Glutamatergic neuron (in vitro differentiated cells): ENCODE measurements at places on chromosomes 16 and 17. TPM values are rescaled to one million over a fixed set of nuclear protein-coding genes. Genes with fewer than 3 reads are reported as not detected.

GRCh38 chr16:12379318-12379717 lies 402.8 kb downstream of the SNX29 start:
- DNase-seq, result no peak

Gene SYT17
- total RNA-seq, result 10.0 TPM

Gene CHRNE
- total RNA-seq, result 0.69 TPM

- DNase-seq, result peak; percentile 89
Observed at GRCh38 chr16:28326881-28327610, 34.7 kb downstream of the SBK1 start.

DNA sequence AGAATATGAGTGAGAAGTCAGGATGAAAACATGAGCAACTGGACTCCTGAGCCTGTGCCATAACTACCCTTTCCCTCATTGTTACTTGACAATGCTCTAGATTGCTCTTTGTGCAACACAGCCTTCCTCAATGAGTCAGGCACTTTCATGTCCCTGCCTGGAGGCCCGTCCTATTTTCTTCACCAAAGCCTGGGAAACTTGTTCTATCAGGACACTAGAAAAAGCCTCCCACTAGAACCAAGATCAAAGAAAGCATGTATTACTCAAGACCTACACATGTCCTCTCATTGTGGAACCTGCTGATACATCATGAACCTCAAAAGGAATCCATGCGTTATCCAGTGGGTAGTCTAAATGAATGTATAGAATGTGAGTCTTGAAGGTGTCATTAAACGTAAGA lies 624.5 kb downstream of the TOX3 start:
- no peak for DNase-seq

GRCh38 chr17:44267818-44268490 lies at the start of gene SLC4A1:
TSS of gene SLC4A1 (minus strand) at chr17:44268135. CDS start at chr17:44262866, 5,269 bp downstream.
- DNase-seq, result no peak

- DNase-seq, result no peak
Observed at GRCh38 chr17:2238432-2239169, 65.0 kb downstream of the SMG6 start.

- no peak for DNase-seq
Observed at GRCh38 chr17:14225254-14225980, 11.2 kb downstream of the CDRT15 start.
